ENCODE measurements at places on chromosomes 2 and 18.
A peak's percentile ranks its signal among the peaks of the same experiment; 100 is the strongest.

DNA sequence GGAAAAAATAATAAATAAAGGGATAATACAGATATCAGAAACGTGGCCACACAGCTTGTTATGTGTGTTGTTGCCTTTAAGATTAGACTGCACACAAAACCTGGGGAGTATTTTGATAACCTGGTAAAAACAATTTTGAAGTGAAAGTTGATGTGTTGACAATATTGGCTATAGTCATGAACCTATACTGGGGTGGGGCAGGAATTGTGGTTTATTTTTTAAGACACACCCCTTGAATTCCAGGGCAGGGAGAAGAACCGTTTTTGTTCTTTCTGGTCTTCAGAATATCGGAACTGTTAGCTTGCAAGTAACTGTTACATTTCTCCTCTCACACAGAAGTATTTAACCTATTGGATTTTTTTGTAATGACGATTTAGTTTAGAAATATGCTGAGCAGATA, 80.4 kb downstream of the LIMS1 start:
- DNase-seq = no peak

- no peak for DNase-seq
Observed at GRCh38 chr18:14922031-14922430, 174.1 kb downstream of the ANKRD30B start.

DNA sequence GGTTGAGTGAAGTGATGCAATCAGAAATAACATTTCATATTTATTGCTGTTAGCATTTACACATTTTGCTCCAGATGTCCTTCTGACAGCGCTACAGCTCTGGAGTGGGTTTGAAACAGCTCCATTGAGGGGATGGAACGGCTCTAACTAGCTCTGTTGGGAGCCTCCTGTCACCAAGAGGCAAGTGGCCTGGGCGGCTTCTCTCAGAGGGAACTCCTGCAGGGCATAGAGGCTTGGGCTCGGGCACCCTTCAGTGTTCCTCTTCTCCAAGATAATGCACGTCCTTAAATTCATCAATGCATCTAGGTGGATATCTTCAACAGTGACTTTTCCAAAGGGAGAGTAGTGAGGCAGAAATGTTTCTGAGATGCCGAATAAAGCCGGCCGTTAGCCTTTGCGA, 122.5 kb downstream of the CNTNAP5 start:
- DNase-seq = no peak

- peak; percentile 49 for DNase-seq
Observed at GRCh38 chr2:96157649-96158553, 12.7 kb upstream of the DUSP2 start.

Measured in activated T-helper 1 cell treated with anti-CD3 and anti-CD28 coated beads, Interleukin-2, amount 50 U/mL, for 16 hours (primary cell).